Camera-type eye (tissue), 1 donor: ENCODE measurements at places on chromosomes 11 and 22. TPM values are rescaled to one million over a fixed set of nuclear protein-coding genes. Genes with fewer than 3 reads are reported as not detected.

NPAS4 gene
- total RNA-seq: 0.82 TPM

TRPM5 gene
- total RNA-seq: 0.11 TPM

TMEM179B gene
- 20.0 TPM for total RNA-seq

DCHS1 gene
- 84.2 TPM for total RNA-seq

CRKL gene
- total RNA-seq: 79.8 TPM

SYT12 gene
- 0.27 TPM for total RNA-seq
